ENCODE measurements at places on chromosomes 2 and 18.

DNA sequence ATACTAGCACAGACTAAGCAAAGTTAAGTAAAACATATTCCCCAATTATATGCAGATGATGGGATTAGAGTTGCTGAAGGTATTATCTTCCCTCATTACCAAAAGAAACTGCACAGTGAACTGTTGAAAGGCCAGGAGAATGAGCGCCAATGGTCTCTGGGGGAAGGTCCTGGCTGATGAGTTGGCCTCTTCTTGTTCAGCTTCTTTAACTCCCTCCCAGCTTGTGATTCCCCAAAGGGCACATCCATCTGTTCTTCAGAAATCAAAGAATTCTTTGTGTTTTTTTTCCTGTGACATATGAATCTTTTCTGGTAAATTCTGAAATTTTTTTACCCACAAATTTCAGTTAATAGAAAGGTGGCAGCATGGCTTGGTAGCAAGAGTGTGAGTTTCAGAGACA lies 667.6 kb downstream of the CNTNAP5 start:
- H3K36me3 ChIP-seq: no peaks in the 10 kb centered on the region
- no peaks in the 10 kb centered on the region for H3K4me1 ChIP-seq
- no peaks in the 10 kb centered on the region for H3K27me3 ChIP-seq

GRCh38 chr2:225630824-225631533 lies 231.5 kb downstream of the NYAP2 start:
- no peak for DNase-seq
- peaks cover 11% of the 10 kb centered on the region for H3K4me1 ChIP-seq
- H3K4me3 ChIP-seq: no peak overlapping the region
- H3K27ac ChIP-seq: no peak overlapping the region
- no peaks in the 10 kb centered on the region for H3K36me3 ChIP-seq

- H3K27ac ChIP-seq: no peak overlapping the region
- H3K4me3 ChIP-seq: no peak overlapping the region
- H3K4me1 ChIP-seq: no peaks in the 10 kb centered on the region
- no peak for DNase-seq
Measured at GRCh38 chr18:62409821-62410220, 84.7 kb downstream of the TNFRSF11A start.

GRCh38 chr2:2101924-2102323 lies 229.2 kb downstream of the MYT1L start:
- no peaks in the 10 kb centered on the region for H3K4me1 ChIP-seq
- H3K27ac ChIP-seq: no peak overlapping the region
- no peaks in the 10 kb centered on the region for H3K36me3 ChIP-seq
- H3K4me3 ChIP-seq: no peak overlapping the region
- H3K27me3 ChIP-seq: peaks cover 17% of the 10 kb centered on the region

DNA sequence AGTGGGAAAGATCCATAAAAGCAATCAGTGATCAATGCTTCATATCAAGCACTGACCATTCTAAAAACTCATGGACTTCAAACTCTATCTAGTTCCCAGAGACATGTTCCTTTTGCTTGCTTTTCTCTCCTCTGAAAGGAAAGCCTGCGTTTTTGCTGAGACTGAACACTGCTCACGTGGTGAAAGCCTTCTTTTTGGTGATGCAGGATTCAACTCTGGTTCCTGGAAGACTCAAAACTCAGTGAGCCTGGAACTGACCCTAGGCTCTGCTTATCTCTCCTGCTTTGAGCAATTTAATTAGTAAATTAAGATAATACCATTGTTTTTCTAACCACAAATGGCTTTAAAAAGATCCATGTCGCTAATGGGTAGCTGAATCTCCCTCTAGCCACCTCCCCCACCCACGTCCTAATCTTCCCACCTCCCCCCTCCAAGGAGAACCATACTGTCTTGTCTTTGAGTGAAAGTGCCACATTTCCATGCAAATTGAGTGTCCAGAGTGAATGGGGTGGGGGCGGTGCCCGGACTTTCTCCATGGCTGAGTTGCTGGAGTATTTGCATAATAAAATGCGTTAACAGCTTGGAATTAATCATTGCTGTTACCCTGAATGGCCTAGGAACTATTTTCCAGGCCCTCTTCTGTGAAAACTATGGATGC lies 130.5 kb downstream of the BCL11A start:
- no peaks in the 10 kb centered on the region for H3K36me3 ChIP-seq
- peaks cover 15% of the 10 kb centered on the region for H3K27me3 ChIP-seq
- H3K27ac ChIP-seq: no peak overlapping the region
- H3K4me3 ChIP-seq: no peak overlapping the region

DNA sequence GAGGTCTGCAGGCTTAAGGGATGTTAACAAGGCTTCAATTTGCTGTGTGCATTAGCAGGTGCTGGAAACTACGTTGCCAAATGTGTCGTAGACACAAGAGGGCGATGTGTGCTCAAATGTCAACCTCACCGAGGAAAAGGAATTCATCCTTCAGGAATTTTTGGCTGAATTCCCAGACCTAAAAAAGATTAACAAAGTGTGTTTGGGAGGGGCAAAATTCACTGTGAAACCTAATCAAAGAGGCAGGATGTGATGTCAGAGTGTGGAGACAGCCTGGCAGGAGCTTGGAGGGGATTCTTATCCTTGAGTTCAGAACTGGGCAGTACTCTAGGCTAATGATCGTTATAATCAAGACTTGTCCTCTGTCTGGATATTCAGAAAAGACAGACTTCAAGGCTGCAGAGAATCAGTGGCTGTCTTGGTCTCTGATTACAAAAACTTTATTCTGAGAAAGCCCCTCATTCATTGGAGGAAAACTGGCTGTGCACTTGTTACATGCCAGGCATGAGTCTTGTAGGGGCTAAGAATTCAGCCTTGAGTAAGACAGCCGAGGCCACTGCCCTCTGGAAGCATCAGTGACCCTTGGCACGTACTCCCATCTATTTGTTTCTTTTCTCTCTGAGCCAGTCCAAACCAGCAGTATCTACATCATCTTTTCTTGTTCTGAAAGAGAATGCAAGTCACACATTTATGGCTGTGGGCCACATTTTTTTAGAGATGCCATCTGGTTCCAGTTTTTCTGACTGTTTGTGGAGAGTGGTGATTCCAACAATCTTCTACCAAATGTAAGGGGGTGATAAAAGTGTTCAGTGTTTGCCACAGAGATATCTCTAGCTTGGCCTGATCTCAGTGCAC lies 18.7 kb upstream of the SCYGR1 start:
- no peaks in the 10 kb centered on the region for H3K36me3 ChIP-seq
- no peak for DNase-seq
- peaks cover 13% of the 10 kb centered on the region for H3K4me1 ChIP-seq
- peaks cover 3% of the 10 kb centered on the region for H3K27me3 ChIP-seq
- no peak overlapping the region for H3K4me3 ChIP-seq

DNA sequence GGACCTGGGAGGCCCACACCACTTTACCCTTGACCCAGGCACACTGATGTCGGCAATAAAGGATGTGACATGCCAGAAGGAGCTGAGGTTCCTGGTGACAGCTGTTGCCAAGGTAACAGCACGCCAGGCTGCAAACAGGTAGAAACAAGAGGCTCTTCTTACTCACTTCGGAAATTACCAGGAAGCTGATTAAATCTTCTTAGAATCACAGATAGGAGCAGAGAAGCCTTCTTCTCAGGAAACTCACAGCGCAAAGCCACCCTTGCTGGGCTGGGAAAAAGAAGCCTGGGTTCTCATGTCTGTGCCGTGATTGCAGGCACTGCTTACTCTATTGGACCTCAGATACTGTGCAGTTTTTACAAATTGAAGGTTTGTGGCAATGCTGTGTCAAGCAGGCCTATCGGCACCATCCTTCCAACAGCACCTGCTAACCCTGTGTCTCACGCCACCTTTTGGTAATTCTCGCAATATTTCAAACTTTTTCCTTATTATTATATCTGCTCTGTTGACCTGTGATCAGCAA lies 61.0 kb upstream of the TAF1B start:
- no peaks in the 10 kb centered on the region for H3K27me3 ChIP-seq
- no peak overlapping the region for H3K4me3 ChIP-seq
- no peaks in the 10 kb centered on the region for H3K36me3 ChIP-seq
- no peak overlapping the region for H3K27ac ChIP-seq

DNA sequence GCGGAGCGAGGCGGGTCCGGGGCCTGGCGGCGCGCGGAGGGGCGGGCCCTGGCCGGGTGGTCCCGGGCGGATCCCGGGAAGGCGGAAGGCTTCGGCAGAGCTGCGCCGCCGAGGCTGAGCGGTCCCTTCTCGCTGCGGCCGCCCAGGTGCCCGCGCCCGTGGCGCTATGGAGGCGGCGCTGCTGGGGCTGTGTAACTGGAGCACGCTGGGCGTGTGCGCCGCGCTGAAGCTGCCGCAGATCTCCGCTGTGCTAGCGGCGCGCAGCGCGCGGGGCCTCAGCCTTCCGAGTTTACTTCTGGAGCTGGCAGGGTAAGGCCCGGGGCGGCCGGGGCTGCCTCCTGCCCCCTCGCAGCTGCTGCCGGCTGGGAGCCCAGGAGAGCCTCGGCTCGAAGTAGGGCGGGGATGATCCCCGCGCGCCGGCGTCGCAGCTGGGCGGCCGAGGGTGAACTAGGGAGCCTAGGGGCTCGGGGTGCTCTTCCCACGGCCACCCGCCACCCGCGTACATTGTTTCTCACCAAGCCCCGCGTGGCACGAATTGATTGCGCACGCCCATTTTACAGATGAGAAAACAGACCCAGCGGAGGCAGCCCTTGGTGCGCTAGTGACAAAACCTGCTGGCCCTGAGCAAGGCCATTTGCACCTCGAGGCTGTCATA lies at the start of gene SLC66A3:
Gene SLC66A3 (plus strand): TSS at position 87 of the 655 bp plus-strand sequence. CDS start 80 bp downstream, at position 167.
- no peaks in the 10 kb centered on the region for H3K36me3 ChIP-seq
- DNase-seq: no peak
- H3K27ac ChIP-seq: peak within 1 kb of the TSS; percentile 82
- H3K27me3 ChIP-seq: peaks cover 46% of the 10 kb centered on the region

DNA sequence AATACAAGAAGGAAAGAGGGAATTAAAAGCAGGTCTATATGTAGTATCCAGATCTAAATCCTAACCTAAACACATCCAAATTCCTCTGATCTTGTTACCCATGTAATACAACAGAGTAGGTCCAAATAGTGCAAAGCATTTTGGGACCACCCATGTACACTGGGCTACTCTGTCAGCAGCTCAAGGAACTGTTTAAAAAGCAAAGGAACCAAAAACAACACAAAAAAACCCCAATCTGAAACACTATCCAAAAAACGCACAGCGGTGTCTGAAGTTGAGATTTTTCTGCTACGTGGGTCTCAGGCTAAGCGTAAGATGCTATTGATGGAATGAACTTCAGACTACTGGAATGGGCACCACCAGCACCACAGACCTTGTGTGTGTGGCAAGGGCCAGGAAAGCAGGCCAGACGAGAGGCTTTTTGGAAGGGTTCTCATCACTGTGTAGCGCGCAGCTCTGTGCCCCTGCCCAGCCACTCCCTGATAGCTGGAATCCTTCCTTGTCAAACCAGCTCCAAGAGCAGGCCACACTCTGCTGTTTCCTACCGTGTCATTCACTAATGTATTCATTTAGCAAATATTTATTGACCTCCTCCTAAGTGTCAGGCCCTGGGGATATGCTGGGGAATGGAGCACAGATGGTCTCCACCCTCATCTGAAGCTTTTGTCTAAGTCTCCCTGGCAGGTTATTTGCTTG lies 101.4 kb downstream of the COLEC12 start:
- H3K27me3 ChIP-seq: no peaks in the 10 kb centered on the region
- peaks cover 60% of the 10 kb centered on the region for H3K4me1 ChIP-seq
- H3K27ac ChIP-seq: peak overlapping the region; percentile 60
- no peak overlapping the region for H3K4me3 ChIP-seq

- peaks cover 2% of the 10 kb centered on the region for H3K4me1 ChIP-seq
- DNase-seq: no peak
- no peaks in the 10 kb centered on the region for H3K36me3 ChIP-seq
- H3K27me3 ChIP-seq: peaks cover 2% of the 10 kb centered on the region
- H3K4me3 ChIP-seq: no peak overlapping the region
Measured at GRCh38 chr2:54881759-54882158, 158.3 kb downstream of the EML6 start.

DNA sequence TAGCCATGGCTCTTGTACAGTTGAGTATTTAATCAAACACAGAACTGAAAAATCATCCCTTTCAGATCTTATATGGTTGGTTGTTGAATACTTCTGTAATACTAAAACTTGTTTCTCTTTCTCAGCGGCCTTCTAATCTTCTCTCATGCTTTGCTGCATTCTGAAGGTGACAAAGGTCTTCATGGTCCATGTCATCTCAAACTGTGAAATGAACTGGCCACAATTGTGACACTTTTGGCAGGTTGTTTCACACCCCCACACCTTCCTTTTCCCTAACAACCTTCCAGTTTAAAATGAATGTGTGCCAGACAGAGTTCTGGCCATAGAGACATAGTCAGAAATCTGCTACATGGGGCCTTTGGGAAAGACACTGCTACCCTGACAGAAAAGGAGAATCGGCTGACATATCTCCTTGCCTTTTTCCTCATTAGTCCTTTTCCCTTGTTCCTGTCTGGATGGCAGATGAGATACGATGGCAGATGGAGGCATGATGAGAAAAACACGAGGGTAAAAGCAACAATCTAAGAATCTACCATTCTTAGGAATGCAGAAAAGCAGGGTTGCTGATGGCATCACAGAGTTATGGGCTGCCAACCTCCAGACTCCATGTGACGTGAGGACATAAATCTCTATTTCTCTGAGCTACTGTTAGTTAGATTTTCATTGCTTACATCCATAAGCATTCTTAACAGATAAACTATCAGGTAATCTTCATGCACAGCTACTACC lies 106.5 kb downstream of the PIGN start:
- DNase-seq: no peak
- H3K27me3 ChIP-seq: no peaks in the 10 kb centered on the region
- peaks cover 32% of the 10 kb centered on the region for H3K4me1 ChIP-seq
- H3K4me3 ChIP-seq: no peak overlapping the region
- peak overlapping the region; percentile 44 for H3K27ac ChIP-seq
